ENCODE measurements at places on chromosomes 6 and 20. TPM values are rescaled to one million over a fixed set of nuclear protein-coding genes. Genes with fewer than 3 reads are reported as not detected.

DNA sequence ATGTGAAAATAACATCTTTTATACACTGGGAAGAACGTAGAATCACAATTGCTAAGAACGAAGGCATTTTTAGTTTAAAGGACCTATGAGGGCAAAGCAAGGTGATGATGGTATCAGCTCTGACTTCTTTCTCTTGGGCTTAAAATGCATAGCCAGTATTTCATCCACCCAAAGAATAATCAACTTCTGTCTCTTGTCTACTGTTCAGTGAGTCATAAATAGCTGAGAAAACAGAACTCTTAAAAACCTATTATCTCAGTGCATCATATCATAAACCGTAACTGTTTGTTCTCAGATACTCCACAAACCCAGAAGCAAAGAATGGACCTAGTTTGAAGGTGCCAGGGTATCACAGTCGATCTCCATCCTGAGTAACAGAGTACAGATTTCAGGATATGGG, 5.2 kb downstream of the PHF10 start:
- DNase-seq = no peak

- peak; percentile 9 for DNase-seq
Measured at GRCh38 chr6:89952105-89952671, 57.9 kb downstream of the GJA10 start.

GRCh38 chr6:105214668-105215067, 34.9 kb upstream of the POPDC3 start:
- no peak for DNase-seq

DNA sequence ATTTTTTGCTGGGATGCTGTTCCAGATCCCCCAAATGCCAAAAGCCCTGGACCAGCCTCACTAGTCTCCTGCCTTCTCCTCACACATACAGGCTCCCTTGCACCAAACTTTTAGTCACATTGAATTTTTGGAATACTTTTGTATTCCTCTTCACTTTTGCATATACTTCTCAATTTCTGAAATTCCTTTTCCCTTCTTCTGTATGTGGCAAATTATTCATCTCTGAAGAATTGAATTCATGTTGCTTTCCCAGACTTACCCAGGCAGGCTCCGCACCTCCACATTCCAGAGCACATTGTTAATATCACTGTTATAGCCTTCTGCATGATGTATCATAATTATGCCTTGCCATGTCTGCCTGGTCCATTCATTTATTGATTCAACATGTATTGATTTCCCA, 255.3 kb upstream of the POU3F2 start:
- no peak for DNase-seq

- DNase-seq = no peak
Measured at GRCh38 chr20:57259121-57259937, 7.1 kb downstream of the BMP7 start.

DNA sequence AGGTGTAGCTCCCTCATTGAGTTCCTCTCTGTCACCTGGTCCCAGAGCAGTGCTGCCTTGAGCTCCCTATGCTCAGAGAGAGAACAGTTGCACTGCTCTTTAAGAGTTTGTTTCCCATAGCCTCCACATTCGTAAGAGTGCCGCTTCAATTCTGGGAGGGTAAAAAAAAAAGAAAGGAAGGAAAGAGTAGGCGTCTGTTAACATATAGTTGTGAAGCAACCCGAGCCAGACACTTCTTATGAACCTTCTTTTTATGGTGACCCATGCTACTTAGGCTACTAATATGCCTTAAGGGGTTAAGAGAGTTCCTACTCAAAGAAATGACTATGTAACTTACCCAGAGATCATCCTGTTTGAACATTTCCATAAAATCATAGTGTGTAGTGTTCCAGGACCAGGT, 4.3 kb upstream of the ARG1 start:
- no peak for DNase-seq

- no peak for DNase-seq
Measured at GRCh38 chr20:42093542-42094440, 475.6 kb upstream of the CHD6 start.

The BEND6 gene
- 1.3 TPM for total RNA-seq

The TENT5A gene
- 6.4 TPM for total RNA-seq
